ENCODE measurements at places on chromosomes 11 and 22.

GRCh38 chr22:45603619-45604018 is 68.0 kb upstream of the ATXN10 start:
- DNase-seq = no peak

DNA sequence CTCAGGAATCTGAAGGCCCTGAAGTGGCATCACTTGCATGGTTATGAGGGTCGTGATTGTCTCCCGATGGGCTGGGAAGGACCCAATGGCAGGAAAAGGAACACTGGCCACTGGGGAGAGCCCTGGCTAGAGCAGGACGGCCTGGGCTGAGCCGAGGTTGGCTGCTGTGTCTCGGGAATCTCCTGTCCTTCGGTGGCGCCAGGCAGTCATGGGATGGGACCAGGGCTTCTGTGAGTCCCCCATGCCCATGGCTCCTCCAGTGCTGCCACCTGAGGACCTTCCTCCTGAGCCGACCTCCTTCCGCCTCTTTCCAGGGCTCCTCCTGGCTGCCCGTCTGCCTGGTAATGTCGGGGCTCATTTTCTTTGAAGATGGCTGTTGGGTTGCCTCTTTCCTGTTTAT is 1394.0 kb downstream of the BRD1 start:
- DNase-seq = no peak

- DNase-seq = no peak
These were observed 52.4 kb upstream of the IGLL5 start for GRCh38 chr22:22835242-22835641.

DNA sequence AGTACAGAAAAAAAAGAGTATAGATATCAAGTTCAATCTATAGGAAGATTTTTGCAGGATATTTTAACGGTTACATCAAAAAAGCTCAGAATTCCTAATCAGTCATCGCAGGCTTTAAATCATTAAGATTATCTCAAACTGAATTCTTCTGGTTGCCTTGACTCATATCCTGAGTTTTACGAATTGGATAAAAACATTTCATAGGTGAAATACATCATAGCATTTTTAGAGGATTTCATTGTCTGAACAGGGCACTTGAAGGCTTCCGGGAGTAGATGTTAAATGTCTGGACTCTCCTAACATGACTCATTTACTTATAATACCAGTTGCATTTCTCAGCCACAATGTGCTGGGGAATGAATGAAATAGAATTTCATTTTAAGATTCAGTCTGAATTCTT is 2216.6 kb upstream of the RAG2 start:
- no peak for DNase-seq

DNA sequence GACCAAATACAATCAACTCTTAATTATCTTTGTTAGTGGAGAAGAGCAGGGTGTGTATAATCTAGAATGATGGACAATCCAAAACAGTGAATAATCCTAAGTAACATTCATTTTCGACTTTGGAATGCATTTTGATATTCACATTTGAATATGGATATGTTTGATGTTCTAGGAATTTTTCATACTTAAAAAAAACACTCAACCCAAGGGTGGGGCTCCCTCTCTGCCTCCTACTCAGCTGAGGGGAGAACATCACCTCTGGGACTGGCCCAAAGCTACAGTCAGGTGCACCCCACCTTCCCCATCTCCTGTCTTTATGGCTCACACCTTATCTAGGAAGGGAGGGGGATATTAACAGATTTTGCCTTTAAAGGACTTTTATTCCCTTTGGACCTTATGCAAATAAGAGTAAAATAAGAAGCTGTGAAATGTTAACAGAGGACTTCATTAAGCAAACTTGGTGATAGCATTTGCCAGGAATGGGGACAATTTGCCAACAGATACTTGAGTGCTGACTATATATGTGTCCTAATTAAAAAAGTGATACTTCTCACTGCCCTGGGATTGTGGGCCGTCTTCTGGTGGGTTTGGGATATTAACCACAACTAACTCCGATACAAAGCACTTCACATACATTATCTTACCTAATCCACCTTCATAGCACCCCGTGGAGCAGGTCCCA is 187.0 kb downstream of the ST3GAL4 start:
- no peak for DNase-seq

DNA sequence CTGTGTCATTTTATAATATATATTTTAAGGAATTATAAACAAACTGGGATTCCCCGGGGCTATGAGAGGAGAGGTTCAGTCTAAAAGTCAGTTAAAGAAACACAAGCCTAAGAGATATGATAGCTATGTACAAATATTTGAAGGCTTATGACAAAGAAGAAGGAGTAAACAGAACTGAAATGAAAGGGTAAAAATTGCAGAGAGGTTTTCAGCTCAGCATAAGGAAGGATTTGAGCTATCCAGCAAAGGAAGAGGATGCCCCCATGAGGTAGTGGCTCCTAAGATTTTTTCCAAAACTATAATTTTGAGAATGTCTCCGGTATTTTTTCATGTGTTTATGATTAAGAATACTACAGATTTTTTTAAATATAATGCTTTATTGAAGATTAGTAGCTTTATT is 57.9 kb upstream of the ANGPTL5 start:
- no peak for DNase-seq

DNA sequence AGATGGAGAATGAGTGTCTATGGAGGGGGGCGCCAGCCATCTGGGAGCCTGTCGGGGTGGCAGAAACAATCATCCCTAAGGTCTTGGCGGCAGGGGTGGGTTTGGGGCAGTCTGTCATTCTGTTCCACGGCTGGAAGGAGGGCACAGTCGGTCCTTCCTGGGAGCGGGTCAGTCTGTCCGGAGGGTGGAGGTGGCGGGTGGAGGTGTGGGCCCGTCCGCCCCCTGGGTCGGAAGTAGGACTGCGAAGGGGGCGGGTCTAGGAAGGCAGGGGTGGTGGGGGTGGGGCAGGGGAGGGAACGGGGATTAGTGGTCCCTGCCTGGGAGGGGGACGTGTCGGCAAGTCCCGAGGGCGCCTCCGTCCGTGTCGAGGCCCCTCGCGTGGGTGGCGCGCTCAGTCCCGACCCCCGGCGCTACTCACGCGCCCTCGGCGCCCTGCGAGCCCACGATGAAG is 461 bp downstream of the TBC1D10A start:
- DNase-seq = no peak

GRCh38 chr11:113261709-113262475 is 52.5 kb upstream of the TTC12 start:
- DNase-seq = no peak

GRCh38 chr11:69787457-69787856 is 12.3 kb upstream of the FGF4 start:
- no peak for DNase-seq

GRCh38 chr11:131598305-131598704 is 227.9 kb downstream of the NTM start:
- no peak for DNase-seq

GRCh38 chr11:59259867-59260475 is 47.2 kb upstream of the MPEG1 start:
- no peak for DNase-seq

- DNase-seq = no peak
These were observed 82.9 kb downstream of the MAML2 start for GRCh38 chr11:96260067-96260511.

All from GM04503 (cell line).